Astrocyte of the cerebellum (primary cell): ENCODE measurements at places on chromosomes 12 and 14.

GRCh38 chr12:50598321-50598862 lies 93.6 kb downstream of the DIP2B start:
- no peak for DNase-seq

DNA sequence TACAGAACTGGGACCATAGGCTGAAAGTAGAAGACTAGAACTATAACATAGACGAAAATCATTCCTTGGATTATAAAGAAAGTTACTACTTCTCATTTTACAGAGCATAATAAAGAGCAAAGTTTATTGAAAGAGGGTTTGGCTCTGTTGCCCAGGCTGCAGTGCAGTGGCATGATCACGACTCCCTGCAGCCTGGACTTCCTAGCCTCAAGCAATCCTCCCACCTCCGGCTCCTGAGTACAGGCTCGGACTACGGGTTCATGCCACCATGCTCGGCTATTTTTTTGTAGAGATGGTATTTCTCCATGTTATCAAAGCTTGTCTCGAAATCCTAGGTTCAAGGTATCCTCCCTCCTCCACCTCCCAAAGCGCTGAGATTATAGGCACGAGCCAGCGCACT lies 190.1 kb upstream of the FOXG1 start:
- no peak for DNase-seq

DNA sequence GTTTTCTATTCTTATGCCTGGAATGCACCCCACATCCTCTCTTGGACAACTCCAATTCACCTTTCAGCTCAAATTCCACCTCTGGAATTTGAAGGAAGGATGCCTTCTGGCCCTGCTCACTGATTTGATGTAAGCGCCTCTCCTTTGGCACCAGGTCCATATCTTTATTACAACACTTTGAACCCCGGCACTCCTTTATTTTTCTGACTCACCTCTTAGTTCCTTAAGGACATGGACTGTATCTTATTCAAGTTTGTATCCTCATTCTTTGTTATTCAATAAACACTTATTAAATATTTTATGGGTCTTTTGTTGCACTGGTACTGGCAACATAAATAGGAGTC lies 3.1 kb downstream of the GALC start:
- DNase-seq: no peak

DNA sequence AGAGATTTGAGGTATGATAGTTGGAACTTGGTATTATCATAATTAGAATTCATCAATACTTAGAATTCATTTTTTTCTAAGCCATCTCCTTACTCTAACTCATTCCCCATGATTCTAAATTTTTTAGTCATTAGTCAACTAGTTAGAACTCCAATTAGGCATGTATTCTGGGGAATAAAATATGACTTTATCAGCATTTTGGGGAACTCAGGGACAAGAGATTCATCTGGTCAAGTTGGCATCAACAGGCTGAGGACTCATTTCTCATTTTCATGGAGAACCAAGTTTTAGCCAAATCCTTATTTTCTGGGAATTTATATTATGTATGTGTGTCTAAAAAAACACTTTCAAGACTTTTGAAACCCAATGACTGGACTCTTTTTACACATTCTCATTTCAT lies 29.2 kb downstream of the DIP2B start:
- no peak for DNase-seq

DNA sequence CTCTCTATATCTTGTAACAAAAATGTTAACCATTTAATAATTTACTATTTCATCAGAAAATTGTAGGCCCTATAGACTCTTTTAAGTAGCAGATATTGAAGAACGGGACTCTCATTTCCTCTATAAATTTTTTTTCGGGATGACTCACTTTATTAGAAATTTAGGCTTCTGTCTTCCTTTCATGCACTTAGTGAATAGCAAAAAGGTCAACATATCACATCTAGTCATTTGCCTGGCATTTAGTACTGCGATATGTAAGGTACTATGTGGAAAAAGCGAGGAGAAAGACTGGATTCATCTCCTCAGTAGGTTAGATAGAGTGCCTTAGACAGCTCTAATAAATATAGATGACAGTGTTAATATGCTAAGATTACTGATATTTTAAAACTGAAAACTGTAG lies 166.3 kb upstream of the PTPRQ start:
- no peak for DNase-seq

DNA sequence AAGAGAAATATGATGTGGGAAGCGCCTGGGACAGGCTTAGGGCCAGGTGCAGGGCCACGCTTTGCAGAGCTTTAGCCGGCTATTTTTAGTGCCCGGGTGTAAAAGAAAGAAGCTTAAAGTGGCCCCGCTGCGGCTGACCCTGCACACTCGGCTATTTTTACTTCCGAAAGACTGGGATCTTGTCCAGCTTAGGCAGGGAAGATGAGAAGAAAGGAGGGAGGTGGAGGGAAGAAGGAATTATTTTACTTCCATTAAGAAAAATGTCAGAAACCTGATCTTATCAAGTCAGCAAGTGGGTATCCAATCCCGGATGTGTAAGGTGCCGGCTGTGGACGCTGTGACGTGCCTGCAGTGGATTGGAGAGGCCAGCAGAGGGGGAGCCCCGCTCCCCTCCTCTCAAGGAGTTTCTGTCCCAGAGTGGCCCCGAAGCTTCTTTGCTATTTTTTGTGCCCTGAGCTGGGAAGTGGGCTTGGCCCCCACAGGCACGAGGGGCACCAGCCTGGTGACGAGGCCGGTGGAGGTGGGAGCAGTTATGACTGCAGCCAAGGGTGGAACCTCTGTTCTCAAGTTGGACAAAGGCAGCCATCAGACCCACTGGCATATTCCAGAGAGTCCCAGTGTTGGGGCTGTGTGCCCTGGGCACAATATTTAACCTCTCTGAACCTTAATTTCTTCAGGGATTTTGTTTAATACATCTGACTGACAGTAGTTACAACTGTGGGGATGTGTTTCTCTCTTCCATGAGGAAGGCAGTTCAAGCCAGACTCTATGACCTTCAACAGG lies 97.7 kb downstream of the ESRRB start:
- DNase-seq: no peak

GRCh38 chr14:52781629-52782028 lies 9.8 kb downstream of the GNPNAT1 start:
- DNase-seq: no peak

DNA sequence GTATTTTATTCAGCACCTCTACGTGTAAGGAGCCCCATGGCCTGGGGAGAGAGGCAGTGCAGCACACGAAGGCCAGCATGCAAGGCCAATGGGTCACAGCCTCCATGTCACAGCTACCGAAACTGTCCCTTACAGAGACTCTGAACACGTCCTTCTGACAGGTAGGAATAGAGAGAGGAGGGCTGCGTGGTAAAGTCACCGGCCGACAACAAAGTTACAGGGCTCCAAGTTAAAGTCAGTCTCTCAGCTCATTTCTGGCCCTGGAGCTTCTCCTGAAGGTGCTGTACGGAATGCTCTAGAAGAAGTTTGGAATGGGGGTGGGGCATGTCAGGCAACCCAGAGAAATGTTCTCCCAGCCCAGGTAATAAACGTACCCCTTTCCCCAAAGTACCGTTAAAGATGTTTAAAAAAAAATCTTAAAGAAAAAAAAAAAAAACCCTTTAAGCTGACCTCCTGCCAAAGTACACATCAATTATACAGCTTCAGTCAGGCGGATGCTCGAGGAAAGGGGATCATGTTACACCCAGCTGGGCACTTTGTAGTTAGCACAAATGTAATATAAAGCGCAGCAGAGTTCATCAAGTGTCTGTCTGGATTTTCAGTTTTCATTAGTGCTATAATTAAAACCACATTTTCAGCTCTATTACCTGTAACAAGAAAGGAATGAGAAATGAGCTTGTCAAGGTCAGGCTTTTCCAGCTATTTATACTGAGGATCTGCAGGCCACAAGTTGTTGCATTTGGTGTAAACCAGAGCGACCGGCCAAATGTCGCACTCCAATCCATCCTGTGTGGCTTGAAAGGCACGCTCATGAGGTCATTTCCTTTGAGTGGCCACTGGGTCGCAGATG lies 53.3 kb upstream of the CDKN3 start:
- DNase-seq: peak; percentile 79

GRCh38 chr14:96410119-96410518 lies 18.2 kb downstream of the AK7 start:
- DNase-seq: no peak

GRCh38 chr12:111519083-111519482 lies 80.0 kb downstream of the ATXN2 start:
- DNase-seq: no peak

DNA sequence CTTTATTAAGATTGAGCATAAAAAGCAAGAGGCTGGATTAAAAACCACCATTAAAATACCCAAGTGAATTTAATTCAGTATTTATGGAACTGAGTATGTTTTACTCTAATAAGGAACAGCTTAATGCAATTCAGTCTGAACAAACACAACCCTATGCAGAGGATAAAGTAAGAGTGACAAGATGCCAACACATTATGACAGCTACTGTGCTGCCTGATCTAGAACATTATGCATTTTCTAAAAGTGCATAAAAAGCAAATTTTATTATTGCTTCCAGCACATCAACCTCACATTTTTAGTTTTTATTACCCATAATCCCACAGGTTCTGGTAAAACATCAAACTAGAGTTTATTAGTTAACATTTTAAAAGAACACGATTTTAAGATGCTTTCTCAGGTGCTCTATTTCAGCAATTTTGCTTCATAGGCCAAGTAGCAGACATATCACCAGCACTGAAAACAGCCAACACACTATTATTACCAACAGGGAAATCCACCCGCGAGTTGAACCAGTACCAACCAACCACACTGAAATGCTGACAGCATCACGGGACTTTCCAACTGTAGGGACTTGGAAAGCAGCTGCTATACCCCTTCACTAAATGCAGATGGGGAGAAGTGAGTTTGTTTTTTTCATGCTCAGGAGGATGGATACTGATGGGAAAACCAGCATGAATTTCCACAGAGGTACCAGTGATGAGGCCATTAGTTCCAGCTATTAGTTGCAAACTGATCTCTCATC lies 372.1 kb downstream of the KCNH5 start:
- no peak for DNase-seq

GRCh38 chr12:88922816-88923215 lies 342.5 kb upstream of the KITLG start:
- no peak for DNase-seq

DNA sequence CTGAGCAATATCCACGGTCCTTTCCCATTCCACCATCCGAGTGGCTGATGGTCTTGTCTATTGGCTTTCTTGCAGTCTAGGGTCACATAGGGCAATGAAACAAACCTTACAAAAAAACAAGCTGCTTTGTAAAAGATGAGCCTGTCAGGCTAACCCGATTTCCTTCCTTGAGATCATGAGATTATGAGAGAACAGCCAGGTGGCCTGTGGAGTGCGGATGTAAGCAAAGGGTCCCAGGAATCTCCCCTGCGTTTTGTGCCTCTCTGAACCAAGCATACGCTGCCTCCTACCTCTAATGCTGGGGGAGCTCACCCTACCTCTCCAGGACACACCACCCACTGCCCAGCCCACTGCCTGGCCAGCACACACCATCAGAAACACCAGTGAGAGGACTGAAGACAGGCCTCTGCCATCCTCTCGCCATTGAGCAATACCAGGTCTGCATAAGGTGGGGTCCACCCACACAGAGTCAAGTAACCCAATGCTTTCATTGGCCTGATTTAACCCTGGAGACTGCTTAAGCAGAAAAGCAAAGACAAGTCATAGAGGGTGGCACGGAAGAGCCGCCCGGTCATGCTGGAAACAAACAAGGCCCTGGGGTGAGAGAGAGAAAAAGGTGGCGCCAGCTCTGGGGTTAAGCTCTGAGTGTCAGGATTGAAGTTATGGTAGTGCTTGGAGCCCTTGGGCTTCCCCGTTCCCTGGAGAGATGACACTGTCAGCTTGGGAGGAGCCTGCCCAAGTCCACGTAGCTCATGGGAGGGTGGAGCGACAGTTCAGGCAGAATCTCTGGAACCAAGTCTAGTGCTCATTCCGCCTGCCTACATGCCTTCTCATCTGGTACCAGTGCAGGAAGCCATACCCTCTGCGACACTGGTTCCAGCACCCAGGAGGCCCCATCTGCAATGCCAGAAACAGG lies 46.6 kb downstream of the CALM1 start:
- DNase-seq: no peak

GRCh38 chr14:60277605-60278190 lies 28.7 kb downstream of the PPM1A start:
- DNase-seq: no peak

DNA sequence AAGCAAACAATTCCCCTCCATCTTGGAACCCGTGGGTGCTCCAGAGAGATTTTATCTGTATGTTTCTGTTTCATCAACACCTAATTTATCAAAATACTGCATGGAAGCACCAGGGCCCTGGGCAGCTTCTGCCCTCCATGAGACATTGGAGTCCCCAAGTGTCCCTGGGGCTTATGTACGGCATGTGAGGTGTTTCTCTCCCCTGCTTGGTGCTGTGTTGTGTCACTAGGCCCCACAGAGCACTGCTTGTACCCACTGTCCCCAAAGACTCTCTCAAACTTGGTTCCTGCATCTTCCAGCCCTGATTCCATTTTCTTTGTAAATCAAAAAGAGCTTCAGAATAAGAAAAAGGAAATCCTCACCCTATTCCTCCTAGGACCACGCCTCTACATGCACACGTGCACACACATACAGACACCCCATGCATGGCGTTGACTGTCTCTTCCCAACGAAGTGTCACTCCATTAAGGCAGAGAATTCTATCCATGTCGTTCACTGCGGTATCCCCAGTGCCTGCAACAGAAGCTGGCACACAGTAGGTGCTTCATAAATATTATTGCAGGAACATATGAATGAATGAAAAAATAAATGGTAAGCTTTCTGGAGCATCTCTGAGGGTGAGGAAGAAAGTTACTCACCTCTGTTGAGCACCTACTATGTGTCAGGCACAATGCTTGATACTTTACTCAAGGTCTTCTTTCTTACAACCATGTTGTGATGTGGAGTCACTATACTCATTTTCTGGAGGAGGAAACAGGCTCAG lies 191.6 kb downstream of the DICER1 start:
- DNase-seq: no peak

DNA sequence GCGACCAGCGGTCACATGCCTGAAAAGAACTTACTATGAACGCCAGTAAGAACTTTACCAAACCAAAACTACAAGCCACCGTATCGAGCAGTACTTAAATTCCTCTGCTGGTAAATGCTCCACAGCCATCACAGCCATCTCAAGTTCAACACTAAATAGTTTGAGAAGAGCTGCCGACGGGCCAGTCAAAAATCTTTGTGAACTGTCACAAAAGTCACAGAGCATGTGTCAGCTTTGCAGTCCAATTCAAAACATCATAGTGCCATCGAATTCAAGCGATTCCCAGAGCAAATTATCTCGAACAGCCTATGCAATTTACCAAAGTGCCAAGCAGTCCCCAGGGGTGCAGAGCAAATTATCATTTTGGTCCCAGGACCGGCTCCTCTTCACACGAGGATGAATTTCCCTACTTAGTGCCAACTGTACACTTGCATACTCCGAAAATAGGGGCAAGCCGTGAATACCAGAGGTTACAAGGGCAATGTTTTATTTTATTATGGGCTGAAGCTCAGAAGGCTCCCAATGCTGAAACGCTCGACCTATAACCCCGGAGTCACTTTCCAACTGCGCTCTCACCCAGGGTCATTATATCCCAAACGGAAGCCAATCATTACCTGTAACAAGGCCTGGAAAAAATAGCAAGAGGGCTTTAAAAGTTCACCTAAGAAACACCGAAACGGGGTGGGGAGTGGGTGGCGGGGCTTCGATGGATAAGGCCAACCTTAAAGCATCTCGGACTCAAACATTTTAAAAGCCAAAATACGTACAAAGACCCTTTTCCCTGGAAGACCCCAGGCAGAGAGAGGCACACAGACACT lies 1.1 kb downstream of the LRP6 start:
- DNase-seq: peak; percentile 38
